GM13977 (cell line): ENCODE measurements at places on chromosomes 1 and 21.

DNA sequence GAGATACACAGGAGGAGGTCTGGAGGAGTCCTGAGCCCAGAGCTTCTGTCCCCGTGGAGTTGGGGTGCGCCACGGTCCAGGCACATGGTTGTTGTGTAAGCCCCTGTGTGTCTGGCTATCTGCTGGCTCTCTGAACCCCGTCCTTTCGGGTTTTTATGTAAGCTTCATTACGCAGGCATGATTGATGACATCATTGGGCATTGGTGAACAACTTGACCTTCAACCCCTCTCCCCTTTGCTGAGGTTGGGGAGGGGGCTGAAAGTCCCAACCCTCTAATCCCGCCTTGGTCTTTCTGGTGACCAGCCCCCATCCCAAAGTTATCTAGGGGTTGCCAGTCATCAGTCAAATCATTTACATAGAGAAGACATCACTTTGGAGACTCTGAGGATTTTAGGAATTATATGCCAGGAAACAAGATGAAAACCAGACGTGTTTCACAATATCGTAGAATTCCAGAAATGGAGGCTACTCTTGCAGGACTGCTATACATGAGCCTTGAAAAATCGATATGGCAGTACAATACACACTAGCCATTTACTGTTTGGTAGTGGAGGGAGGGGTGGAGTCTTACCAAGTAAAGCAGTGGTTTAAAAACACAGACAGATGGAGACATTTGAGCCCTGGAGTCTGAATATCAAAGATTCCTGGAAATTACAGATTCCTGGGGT is 69.8 kb upstream of the SCAF4 start:
- no peak for DNase-seq

GRCh38 chr1:20220036-20220435 is 33.7 kb upstream of the PLA2G2C start:
- DNase-seq, result no peak

DNA sequence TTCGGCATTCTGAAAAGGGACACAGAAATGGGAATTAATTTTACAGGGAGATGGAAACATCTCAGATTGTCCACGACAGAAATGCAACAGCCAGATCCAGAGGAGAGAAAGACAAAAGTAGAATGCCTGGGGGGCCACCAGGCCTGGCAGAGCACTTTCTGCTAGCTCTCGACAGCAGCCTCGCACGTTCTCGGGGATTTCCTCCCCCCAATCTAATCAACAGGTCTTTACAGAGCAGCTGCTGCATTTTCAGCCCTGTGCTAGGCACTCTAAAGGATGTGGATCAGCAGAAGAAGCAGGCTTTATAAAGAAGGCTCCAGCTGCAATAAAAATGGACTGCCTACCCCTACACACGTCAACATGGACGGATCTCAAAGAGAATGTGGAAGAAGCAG is 10.6 kb downstream of the CSRP1 start:
- no peak for DNase-seq

DNA sequence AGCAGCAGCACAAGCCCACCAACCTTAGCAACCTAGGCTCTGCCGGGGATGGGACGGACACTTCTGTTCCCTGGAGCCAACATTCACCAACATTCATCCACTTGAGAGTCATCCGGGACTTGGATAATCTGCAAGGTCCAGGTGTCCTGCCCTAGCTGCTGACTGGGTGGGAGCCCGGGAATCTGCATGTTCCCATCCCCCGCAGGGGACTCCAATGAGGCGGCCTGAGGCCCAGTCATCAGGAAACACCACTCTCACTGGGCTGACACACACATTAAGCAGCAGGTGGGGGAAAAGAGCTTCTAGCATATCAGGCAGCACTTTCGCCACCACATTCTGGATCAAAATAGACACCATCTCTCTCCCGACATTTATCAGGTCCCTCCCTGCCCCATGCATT is 38.4 kb upstream of the CCSAP start:
- DNase-seq, result no peak

DNA sequence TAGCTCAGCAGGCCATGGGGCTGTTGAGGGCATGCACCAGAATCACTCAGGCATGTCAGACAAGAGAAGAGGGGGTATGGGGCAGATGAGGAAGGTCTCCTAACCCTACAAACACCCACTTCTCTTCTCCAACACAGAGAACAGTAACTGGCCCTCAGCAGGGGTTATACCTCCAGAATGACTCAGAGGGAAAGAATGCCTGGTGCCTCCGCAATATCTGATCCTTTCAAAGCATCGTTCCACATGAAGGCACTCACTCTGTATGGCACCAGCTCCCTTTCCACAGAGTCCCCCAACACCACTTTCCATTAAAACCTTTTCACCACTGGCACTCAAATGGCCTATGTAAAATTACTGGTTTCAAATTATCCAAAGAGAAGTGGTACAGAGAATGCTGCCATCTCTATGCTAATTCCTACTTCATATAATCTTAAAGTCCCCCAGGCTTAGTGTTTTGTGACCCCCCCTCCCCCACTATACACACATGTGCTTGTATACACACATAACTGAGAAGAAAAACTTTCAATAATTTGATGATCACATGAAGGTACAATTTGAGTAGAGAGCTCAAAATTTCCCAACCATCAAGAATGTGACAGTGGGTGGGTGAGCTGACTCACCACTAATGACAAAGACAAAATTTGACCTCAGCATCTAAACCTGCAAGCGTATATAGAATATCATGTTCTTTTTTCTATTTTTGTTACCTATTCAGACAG is 91.5 kb downstream of the SIPA1L2 start:
- no peak for DNase-seq

GRCh38 chr1:54816951-54817350 is 15.8 kb upstream of the TTC22 start:
- DNase-seq, result no peak

DNA sequence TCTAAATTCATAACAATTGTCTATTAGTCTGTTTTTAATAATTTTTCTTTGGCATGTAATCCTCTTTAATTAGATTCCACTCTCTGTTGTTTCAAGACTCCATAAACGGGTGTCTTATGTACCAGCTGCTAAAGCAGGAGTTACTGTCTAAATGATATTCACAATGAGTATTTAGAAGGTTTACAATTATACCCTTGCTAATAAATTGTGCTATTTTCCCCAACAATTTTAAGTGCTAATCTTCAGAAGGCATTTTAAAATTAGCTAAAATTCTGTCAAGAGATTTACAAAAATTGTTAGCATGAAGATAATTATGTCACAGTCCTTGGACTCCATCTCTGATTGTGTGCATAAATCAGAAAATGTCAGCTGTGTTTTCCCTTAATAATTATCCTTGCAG is 83.7 kb downstream of the DPYD start:
- no peak for DNase-seq

- DNase-seq, result no peak
These were observed 577.0 kb downstream of the LMO4 start for GRCh38 chr1:87905651-87906050.

DNA sequence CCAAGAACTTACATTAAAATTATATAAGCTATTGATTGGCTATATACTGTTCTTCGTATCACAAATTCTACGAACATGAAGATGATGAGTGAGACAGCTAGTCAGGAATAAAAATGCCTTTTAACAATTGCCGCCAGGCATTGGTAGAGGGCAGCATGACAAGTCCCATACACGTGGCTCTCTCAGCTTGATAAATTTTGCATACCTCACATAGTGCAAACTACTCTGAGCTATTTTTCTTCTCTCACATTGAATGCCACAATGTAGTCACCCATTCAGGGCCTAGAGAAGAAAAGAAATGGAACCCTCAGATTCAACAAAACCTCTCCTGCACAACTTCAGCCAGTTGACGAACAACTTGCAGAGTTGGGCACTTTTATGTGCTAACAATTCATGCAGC is 27.0 kb upstream of the FMO2 start:
- no peak for DNase-seq

- DNase-seq, result no peak
These were observed 61.4 kb downstream of the SLC16A1 start for GRCh38 chr1:112894561-112895011.

GRCh38 chr1:24321697-24322469 is 2.7 kb downstream of the GRHL3 start:
- DNase-seq, result peak; percentile 88

- peak; percentile 58 for DNase-seq
These were observed 810 bp upstream of the HLX start for GRCh38 chr1:220878191-220879075.

DNA sequence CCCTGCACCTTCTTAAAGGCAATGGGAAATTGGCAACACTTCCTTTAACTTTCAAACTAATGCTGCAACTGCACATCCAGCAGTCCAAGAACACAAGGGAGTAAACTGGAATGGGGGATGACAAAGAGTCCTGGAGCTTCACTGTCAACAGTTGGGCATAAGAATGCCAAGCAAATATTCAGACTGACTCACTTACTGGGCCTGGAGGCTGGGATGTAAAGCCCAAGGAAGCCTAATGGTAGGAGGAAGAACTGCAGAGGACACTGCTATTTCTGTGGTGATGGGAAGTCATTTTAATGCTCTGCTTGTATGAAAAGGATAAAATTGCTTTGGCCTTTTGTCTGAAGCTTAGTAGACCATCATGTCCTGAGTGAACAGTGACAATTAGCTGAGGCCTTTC is 15.7 kb upstream of the DMRTA2 start:
- no peak for DNase-seq

DNA sequence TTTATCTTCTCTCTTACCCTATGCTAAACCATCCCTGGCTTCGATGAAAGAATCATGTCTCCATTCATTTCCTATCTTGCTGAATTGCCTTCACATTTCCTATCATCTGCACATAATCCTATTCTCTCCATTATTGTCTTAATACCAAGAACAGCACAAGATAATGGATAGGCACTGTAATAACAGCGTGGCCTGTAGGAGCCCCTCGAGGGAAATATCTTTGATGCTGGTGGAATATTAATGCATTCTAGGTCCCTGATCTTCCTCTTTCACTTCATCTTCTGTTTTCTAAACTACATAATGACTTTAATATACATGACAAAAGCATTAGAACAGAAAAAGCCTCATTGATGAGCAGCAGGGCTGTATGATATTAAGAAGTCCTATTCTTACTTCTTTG is 720.6 kb downstream of the RWDD3 start:
- no peak for DNase-seq

GRCh38 chr21:42061195-42061985 is 9.7 kb upstream of the UMODL1 start:
- DNase-seq, result peak; percentile 84

DNA sequence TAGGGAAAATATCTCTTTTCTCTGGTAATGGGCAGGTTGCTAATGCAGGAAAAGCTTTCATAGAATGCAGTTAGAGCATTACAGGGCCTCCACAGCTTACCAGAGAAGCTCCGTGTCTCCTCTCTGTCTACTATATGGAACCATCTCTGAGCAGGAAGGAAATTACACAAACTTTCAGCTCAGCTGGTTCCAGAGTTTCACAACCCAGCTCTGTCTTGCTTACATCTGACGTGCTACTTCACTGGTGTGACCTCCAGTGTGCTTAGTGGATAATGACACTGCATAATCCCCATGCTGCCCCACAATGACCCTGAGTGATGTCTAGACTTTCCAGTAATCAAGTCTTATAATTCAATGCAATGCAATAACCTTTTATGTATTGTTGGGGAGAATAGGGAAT is 4.3 kb upstream of the FGGY start:
- DNase-seq, result peak; percentile 48

DNA sequence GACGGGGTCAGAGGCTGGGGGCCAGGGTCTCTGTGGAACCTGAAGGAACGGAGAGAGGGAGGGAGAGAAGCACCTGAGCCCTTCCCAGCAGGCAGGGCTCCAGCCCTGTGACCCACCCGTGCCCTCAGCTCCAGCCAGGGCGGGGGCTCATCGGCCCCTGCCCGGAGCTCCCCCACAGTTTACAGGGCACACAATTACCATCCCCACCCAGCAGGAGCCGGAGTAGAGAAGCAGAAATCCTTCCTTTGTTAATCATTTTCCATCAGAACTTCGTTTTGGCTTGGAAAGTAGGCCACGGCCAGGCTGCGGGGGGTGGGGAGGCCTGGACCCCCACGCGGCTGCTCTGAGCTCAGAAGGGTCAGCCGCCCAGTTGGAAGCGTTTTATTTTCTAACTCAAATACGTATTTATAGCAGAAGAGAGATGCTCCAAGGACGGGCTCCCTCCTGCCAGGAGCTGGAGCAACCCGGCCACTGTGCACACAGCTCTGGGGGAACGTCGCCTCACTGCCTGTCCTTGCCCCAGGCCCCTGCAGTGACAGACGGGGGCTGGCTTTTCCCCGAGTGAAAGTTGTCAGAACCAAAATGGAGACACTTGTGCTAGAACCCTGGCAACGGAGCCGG is 42.7 kb upstream of the ADARB1 start:
- no peak for DNase-seq

GRCh38 chr1:223199094-223199647 is 56.1 kb upstream of the TLR5 start:
- no peak for DNase-seq

- no peak for DNase-seq
These were observed 33.1 kb downstream of the FOXO6 start for GRCh38 chr1:41394369-41394744.

DNA sequence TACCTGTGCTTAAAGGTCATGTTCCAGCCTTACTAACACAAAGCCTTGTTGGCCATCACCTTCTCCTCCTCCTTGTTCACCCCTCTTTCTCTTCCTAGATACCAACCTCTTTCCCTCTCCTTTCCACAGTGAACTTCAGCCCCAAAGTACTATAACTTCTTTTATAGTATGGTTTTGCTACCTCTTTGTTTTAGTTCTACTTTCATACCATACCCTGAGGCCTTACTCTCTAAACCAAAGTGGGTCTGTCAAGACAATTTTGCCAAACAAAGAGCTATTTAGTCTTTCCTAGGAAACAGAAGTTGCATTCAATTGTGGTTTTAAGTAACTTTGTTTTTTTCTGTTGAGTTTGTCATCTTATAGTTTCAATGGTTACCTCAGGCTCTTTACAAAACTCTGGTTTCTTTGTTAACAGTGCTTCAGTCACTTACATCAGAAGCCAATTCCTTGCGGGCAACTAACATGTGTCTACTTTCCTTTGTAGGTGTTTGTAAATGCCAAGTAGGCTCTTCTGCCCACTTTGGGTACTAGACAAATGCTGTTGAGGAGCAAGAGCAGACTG is 623.9 kb upstream of the PKN2 start:
- DNase-seq, result no peak

DNA sequence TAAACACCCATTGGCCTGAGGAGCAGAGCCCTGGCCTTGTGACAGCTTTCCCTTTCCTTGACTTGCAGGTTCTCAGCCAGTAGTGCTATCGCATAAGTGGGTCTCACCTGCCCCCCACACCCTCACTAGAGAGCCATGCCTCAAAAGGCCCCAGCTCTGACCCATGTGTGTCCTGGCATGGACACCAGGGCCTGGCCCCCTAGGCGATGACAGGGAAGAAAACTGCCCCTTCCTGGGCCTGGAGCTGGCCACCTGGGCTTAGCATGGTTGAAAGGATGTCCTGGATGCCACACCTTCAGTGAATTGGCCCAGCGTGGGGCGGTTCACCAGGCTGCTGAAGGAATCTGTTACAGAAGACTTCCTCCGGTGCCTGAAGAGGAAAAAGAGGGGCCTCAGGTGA is 18.5 kb downstream of the TTC39A start:
- DNase-seq, result no peak

DNA sequence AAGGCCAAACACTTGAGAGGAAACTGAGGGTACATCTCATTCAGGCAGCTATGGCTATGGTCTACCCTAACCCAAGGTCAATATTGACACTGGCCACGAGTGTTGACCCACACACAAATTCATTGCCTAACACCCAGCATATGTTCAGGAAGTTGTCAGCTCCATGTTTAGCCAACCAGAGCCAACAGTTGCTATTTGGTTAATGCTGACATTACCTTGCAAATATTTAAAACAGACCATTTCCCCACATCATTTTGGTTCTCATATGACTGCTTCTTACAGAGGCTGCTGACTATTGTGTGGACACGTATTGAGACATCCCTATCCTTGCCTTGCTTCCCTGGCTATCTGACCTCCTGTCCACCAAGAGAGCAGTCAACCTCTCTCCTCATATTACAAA is 97.3 kb downstream of the LMX1A start:
- no peak for DNase-seq
